Kidney (tissue), 22 donors: ENCODE measurements at places on chromosomes 2 and 18. TPM values are rescaled to one million over a fixed set of nuclear protein-coding genes. Genes with fewer than 3 reads are reported as not detected.
A peak's percentile ranks its signal among the peaks of the same experiment; 100 is the strongest.

The CNDP1 gene
- 2.9 TPM for polyA plus RNA-seq

DNA sequence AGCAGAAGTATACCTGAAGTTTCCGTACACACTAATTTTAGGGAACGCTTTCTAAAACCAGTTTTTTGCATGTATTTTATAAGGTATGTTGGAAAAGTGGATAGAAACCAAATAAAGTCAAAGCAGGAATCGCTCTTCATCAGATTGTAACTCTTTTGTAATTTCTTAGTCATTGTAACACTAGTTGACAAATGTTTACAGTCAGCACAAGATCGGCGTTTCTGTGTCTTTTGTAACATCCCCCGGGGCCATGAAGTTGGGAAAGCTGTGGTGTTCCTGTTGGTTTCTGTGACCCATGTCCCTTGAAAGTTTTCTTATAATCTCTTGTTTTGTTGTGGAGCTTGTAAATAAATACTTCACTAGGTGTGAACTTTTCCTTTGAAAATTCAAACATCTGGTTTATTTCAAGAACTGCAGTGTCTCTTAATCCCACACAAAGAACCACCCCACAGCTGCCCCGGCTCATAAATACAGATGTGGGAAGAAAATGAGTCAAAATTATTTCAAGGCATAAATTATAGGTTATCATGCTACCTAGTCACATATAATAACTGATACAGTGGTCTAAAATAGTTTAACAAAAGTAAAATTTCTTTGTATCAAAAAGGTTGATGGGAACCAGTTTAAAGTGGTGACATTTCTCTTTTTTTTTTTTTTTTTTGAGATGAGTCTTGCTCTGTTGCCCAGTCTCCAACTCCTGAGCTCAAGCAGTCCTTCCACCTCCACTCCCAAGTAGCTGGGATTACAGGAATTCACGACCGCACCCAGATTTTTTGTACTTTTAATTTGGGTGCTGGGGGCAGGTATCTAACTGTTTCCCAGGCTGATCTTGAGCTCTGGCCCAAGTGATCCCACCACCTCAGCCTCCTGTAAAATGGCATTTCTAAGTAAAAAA lies 751 bp upstream of the NMI start:
- peak; percentile 63 for DNase-seq
- H3K4me3 ChIP-seq, result peak overlapping the region; percentile 73
- peak overlapping the region; percentile 96 for H3K27ac ChIP-seq

GRCh38 chr18:49926106-49926745 lies 112.9 kb upstream of the ACAA2 start:
- no peaks in the 10 kb centered on the region for H3K4me1 ChIP-seq
- H3K27me3 ChIP-seq, result no peaks in the 10 kb centered on the region
- DNase-seq, result no peak
- H3K4me3 ChIP-seq, result no peak overlapping the region
- H3K36me3 ChIP-seq, result no peaks in the 10 kb centered on the region
- no peak overlapping the region for H3K27ac ChIP-seq

GRCh38 chr18:6865251-6865650 lies 135.7 kb downstream of the ARHGAP28 start:
- H3K27me3 ChIP-seq, result no peaks in the 10 kb centered on the region
- H3K4me1 ChIP-seq, result no peaks in the 10 kb centered on the region
- no peaks in the 10 kb centered on the region for H3K36me3 ChIP-seq
- H3K27ac ChIP-seq, result no peak overlapping the region
- H3K4me3 ChIP-seq, result no peak overlapping the region

DNA sequence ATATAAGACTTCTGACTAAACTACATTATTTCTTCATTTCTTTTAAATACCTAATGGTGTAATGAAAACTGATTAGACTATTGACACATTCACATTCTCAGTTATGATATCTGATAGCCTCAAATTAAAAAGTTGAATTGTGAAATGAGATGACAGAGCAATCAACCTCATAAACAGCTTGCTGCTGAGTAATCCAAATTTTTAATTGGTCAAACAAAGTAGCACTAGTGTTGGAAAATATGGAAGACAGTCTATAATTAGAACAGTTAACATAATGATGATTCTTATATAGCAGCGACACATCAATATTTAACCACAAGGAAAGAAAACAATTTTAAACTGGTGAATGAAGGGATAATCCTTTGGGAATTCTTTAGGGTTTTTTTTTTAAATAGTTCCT lies 91.9 kb upstream of the LRP1B start:
- no peak overlapping the region for H3K4me3 ChIP-seq
- no peaks in the 10 kb centered on the region for H3K4me1 ChIP-seq
- no peaks in the 10 kb centered on the region for H3K36me3 ChIP-seq
- H3K27ac ChIP-seq, result no peak overlapping the region
- DNase-seq, result no peak

DNA sequence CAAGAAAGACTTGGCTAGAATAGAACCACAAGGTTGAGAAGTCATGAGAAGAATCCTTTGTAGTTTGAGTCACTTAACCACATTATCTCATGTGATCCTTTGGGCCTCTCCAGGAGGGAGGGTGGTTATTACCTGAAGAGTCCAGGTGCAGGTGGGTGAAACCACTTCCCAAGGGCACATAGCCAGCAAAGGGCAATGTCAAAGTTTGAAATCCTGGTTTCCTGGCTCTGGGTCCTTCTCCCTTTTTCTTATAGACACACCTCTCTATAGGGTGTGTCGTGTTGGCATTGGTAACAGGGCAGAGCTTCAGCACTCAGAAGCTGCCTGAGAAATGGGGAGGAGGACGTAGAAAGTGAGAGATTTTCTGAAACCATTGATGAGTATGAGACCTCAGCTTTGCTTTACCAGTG lies 137.9 kb downstream of the MGAT5 start:
- H3K4me1 ChIP-seq, result no peaks in the 10 kb centered on the region
- no peaks in the 10 kb centered on the region for H3K36me3 ChIP-seq
- H3K4me3 ChIP-seq, result no peak overlapping the region
- DNase-seq, result no peak

GRCh38 chr2:110101280-110101844 lies 14.3 kb downstream of the MALL start:
- peak overlapping the region; percentile 82 for H3K27ac ChIP-seq
- no peaks in the 10 kb centered on the region for H3K36me3 ChIP-seq
- no peaks in the 10 kb centered on the region for H3K27me3 ChIP-seq
- no peak overlapping the region for H3K4me3 ChIP-seq
- DNase-seq, result peak; percentile 99
- peaks cover 18% of the 10 kb centered on the region for H3K4me1 ChIP-seq
